Ureter (tissue), 1 donor: ENCODE measurements at places on chromosomes 1 and 21.

- no peak for DNase-seq
Observed at GRCh38 chr21:19855522-19855921, 1142.7 kb upstream of the NCAM2 start.

DNA sequence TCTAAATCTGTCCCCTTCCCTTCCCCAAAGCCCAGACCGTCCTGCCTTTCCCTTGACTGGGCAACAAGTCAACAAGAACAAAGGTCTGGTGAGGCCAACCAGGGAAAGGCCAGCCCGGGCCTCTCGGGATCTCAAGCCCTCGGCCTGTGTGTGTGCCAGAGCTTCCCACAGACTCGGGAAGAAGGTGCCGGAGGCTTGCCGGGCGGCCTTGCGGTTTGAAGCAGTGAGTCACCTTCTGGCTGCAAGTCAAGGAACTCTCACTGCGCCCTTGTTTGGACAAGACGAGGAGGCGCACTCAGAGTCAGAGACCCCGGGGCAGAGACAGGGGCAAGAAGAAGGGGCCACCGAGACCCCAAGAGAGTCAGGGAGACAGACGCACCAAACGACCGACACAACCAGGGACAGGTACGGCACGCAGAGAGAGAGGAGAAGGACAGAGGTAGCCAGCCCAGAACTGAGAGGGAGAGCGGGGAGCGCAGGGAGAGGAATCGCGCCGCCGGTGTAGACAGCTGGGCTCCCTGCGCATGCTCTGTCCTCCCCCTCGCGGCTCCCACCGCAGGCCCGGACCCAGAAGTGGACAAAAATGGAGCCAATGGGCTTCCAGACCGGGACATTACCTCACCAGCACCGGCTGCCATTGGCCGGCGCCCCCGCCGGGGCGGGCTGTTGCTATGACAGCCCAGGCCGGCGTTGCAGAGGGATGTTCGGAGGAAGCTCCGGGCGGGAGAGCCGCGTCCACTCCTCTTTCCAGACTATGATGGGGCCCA lies 66.6 kb upstream of the LAPTM5 start:
- peak; percentile 96 for DNase-seq

DNA sequence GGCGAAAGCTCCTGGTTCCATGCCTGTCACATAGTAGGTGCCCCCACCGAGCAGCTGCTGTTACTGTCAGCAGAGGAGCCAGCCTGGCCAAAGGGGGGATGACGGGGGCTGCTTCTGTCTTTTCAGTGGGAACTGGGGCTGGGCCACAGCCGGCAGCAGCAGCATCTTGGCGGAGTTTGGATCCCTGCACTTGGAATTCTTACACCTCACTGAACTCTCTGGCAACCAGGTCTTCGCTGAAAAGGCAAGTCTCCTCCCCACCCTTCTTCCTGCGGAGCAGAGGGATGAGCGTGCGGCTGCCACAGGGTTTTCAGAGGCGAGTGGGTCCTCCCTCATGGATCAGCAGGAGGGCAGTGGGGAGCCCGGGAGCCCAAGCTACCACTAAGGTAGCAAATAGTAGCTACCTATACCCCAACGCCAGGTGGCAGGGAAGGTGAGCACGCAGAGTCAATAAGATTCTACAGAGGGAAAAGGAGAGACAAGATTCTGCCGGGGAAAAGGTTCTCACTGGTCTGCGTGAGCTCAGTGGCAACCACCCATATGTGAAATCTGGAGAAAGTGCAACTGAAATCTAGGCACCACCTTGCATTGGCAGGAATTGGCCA lies 41.4 kb upstream of the SELENON start:
- no peak for DNase-seq

DNA sequence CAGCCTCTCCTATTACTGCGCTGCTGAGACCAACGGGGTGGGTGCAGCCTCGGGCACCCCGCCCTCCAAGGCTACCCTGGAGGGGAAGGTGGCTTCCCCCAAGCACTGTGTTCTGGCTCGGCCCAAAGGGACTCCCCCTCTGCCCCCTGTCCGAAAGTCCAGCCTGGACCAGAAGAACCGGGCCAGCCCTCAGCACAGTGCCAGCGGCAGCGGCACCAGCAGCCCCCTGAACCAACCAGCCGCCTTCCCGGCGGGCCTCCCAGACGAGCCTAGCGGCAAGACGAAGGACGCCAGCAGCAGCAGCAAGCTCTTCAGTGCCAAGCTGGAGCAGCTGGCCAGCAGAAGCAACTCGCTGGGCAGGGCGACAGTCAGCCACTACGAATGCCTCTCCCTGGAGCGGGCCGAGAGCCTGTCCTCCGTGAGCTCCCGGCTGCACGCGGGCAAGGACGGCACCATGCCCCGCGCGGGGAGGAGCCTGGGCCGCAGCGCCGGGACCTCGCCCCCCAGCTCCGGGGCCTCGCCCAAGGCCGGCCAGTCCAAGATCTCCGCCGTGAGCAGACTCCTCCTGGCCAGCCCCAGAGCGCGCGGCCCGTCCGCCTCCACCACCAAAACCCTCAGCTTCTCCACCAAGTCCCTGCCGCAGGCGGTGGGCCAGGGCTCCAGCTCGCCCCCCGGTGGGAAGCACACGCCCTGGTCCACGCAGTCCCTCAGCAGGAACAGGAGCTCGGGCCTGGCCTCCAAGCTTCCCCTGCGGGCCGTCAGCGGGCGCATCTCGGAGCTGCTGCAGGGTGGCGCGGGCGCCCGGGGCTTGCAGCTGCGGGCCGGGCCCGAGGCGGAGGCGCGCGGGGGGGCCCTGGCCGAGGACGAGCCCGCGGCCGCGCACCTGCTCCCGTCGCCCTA lies 533.1 kb downstream of the KIF26B start:
- DNase-seq, result no peak

- DNase-seq, result peak; percentile 85
Observed at GRCh38 chr1:8314346-8315280, 3.3 kb upstream of the SLC45A1 start.

- no peak for DNase-seq
Observed at GRCh38 chr1:10646347-10646861, 150.0 kb downstream of the CASZ1 start.

DNA sequence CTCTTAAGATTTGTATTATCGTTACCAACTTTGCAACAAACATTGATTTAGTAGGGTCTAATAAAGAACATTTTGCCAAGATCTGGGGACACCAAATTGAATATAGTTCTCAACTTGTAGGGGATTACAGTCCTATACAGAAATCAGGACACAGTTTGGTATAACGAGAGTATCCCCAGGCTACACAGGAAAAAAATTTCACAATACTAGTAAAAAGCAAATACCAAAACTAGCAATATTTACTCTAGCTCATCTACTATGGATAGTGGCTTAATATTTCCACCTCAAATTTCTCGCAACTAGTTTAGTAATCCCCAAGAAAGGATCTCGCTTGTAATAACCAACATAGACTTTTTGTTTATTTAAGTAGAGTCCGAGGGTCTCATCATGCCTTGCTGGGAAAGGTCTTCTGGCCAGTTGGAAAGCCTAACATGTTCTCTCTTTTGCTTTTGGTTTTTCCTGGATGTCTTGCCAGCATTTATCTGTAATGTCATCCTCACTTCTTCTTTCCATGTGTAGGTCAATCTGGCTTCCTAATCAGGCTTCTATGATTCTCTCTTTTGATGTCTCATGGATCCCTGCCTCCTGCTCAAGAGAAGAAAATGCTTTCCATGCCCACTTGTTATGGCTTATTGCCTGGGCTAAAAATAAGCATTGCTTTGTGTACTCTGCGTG lies 104.7 kb upstream of the KCNK2 start:
- no peak for DNase-seq

GRCh38 chr1:30988045-30988444 lies 77.5 kb downstream of the PUM1 start:
- no peak for DNase-seq

- DNase-seq, result peak; percentile 66
Observed at GRCh38 chr1:22471078-22471477, 19.4 kb downstream of the ZBTB40 start.

DNA sequence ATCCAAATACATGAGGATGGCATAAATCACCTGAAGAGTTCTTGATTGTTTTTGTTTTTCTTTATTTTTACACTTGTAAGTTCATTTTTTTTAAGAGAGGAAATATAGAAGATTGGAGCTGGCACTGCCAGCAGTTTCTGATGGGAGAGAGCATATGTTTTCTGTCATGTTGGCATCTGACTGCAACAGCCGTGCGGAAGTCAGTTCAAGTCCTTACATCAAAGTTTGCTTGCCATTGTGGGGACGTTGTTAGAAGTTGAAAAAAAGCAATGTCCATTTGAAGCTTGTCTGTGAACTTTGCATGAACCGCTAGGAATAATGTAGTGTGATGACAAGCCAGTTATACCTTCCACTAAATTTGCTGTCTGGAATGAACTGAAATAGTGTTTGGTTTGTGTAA lies 126.5 kb upstream of the USH2A start:
- DNase-seq, result no peak

DNA sequence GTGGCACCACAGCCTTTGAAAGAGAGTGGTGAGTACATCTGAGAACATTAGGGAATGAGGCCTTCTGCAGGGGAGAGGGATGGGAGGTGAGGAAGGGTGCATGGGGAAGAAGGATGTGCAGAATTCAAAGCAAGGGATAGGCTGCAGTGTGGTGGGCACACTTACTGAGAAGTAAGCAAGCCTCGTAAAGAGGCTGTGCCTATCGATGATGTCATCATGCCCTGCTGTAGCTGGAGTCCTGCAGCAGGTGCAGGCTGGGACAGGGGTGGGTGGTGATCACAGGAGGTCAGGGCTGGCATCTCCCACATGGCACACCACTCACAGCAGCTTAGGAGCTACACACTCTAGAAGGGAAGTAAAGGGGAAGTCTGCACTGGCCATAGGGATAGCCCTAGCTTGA lies 16.2 kb downstream of the ZSCAN20 start:
- no peak for DNase-seq

DNA sequence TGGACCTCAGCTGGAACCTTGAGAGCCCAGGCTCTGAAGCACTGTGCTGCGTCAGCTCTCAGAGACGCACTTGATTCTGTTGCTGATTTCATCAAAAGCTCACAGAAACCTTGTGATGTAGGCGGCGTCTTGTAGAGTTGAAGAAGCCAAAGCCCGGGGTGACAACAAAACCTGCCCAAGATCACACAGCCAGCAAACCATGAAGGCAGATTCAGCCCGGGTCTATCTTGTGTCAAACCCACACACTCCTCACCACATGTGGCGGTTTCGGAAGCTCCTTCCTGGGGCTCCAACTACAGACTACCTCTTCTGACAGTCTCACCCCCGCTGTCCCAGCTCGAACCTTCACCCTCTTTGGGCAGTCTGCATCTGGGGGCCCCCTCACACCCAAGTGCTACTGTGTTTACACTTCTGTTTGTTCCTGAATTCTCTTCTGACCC lies 50.4 kb downstream of the TENT5C start:
- no peak for DNase-seq

GRCh38 chr1:161333166-161333565 lies 19.0 kb downstream of the SDHC start:
- DNase-seq, result no peak
